DMS79 treated with DMSO at 0.1 percent for 48 hours (cell line): ENCODE measurements at places on chromosomes 3 and 15.

GRCh38 chr3:171365489-171365888 lies 94.7 kb downstream of the TNIK start:
- DNase-seq: peak; percentile 34

- DNase-seq: no peak
These were observed 475.6 kb downstream of the FOXP1 start for GRCh38 chr3:71107926-71108325.

DNA sequence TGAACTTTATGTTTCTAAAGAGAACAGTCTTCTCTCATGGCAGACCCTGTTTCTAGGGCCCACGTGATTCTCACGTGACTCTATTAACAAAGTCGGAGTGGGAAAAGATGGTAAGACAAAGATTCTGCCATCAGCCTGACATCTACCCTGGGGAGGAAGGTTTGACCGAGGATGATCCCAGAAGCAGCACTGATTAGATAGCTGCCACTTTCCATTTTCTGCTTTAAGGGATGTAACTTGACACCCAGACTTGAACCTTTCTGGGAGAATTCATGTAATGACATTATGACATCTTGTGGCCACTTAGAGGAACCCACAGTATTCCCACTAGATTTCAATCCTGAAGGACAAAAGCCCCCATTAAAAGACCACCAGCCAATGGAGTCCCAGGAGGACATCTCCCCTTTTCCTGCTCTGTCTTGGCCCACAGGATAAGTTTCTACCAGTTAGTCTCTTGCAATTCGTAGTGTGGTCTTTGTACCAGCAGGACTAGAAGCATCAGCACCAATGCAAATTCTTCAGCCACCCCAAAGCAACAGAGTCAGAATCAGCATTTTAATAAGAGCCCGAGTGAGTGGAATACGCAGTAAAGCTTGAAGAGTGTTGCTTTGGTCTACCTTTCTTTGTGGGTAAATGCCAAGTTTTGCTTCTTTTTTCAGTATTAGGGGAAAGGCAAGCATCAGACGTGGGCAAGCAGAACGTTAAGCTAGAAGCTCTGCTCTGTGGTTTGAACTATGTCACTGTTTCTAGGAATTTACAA lies 480.5 kb upstream of the PROK2 start:
- no peak for DNase-seq

DNA sequence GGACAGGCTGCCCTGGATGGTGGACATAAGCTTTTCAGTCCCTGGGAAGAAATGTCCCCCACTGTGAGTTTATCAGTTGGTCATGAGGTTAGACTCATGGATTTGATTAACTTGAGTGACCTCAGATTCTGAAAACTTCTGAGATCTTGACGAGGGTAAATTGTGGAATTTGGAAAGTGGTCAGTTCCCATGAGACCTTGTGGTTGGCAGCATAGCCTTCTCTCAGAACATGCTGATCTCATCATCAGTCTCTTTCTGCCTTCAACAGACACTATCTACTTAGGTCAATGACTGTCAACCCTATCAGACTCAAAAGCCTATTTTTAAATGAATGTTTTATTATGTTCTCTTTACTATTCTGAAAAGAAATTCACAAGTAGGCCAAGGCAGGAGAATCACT lies 45.6 kb upstream of the NDUFB4 start:
- DNase-seq: no peak

GRCh38 chr3:81823086-81823485 lies 61.6 kb upstream of the GBE1 start:
- DNase-seq: no peak

DNA sequence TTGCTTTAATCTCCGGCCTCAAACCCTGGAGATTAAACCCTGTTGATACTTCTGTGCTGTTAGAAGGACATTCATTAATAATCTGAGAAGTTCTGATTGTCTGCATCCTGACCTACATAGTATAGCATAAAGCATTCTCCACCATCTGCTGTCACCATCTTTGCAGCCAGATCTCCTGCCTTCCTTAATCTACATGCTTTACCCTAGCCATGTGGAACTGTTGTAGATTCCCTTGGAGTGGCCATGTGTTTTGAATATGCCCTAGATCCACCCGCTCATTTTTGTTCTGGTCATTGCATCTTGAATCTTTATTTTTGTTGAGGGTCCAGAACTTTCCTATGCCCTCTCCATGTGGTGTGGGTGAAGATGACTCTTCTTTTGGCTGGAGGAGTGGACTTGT lies 110.3 kb downstream of the OXSM start:
- no peak for DNase-seq

- DNase-seq: no peak
These were observed 179.4 kb downstream of the GBE1 start for GRCh38 chr3:81581966-81582599.
